AG04450 (cell line): ENCODE measurements at places on chromosomes 7 and 10.

DNA sequence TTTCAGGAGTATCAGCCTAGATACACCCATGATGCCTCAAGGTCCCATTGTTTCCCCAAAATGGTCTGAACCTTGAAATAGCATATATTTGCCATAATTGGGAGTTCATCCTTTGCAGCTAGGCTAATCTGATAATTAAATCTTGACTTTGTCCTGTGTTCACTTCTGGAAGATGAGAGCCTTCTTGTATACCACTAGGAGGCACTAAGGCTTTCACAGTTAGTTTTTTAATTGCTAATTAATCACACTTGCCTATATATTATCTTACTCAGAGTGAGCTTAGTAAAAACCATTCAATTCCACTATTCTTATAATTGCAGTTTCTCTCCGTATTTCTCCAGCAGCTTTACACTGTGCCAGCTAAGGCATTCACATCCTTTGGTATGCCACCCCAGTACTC, 48.7 kb upstream of the MAGI2 start:
- DNase-seq: no peak

- DNase-seq: no peak
Observed at GRCh38 chr10:28558923-28559508, 26.1 kb downstream of the WAC start.

GRCh38 chr10:108836362-108836761, 1086.9 kb downstream of the XPNPEP1 start:
- no peak for DNase-seq

DNA sequence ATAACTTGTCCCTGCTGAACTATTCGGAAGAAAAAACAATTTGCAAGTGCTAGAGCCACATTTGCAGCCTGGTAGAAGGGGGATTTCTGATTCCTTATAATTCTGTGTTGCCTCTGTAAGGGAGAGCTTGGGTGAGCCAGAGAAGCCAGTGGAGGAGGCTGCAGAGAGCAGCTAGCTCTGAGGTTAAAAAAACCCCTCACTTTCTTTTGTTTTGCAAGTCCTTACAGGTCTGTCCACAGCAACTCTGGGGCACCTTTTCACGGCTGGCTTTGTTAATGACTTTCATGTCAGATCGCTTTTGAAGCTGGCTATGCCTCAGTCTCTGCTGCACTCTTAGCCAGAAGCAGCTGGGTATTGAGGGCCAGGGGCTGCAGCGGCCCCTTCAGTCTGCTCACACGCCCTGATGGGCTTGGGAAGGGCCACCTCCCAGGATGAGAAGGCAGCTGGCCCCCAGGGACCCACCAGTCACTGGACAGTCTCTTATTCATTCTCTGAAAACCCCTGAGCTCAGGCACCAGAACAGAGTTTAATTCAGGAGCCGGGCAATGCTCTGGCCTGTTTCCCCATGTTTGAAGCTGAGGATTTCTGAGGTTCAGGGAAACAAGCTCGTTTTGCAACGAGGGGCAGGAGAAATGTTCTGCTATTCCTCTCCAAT, 30.9 kb downstream of the TRIM8 start:
- DNase-seq: no peak
